Astrocyte (in vitro differentiated cells and primary cell): ENCODE measurements at places on chromosomes 4 and X. TPM values are rescaled to one million over a fixed set of nuclear protein-coding genes. Genes with fewer than 3 reads are reported as not detected.

F11 gene
- total RNA-seq, result not detected in 2 replicates

SSX2B gene
- total RNA-seq, result not detected in 2 replicates

GALNTL6 gene
- total RNA-seq, result 0.61 and 0.67 TPM in 2 replicates

EIF1AX gene
- 80.8 and 88.5 TPM in 2 replicates for total RNA-seq

CLNK gene
- total RNA-seq, result not detected in 2 replicates

AKAP14 gene
- not detected in 2 replicates for total RNA-seq

MSX1 gene
- total RNA-seq, result 0.87 and 0.91 TPM in 2 replicates
